A172 (cell line): ENCODE measurements at places on chromosomes 1 and 21.

DNA sequence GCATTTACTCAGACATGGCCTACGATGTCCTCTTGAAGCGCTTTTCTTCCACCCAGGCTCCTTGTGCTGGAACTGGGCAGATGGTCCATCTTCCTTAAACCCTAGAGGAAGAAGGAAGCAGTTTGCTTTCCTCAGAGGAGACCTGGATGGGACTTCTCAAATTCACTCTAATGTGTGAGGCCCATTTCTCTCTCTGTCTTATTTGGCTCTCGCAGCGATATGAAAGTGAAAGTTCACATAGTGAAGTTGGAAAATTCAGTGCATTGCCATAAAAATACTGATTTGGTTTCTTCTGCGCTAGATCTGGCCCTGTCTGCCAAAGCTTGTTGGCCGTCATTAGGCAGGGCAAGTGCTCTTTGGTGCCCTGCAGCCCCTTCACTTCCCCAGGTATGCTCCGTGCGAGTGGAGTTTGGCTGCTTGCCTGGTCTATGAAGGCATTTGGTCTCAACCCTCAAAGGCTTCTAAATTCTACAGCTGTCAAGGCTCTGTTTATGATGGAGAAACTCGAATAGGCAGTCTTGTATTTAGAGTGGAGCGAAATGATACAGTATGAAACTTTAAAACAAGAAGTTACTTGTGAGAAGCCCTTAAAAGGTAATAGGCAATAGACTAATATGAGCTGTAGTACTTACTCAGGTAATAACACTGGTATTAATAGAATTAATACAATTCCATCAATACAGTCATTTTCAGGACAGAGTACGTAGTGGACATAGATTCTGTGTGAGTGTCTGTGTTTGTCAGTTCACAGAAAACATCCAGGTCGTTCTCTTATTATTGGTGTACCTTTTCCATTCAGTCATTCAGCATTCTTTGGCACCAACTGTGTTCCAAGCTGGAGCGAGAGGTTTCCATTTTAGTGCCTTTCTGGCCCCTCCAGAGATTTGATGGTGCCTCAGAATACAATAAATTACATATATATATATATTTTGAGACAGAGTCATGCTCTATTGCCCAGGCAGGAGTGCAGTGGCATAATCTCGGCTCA is 20.5 kb downstream of the SZRD1 start:
- no peak for DNase-seq

DNA sequence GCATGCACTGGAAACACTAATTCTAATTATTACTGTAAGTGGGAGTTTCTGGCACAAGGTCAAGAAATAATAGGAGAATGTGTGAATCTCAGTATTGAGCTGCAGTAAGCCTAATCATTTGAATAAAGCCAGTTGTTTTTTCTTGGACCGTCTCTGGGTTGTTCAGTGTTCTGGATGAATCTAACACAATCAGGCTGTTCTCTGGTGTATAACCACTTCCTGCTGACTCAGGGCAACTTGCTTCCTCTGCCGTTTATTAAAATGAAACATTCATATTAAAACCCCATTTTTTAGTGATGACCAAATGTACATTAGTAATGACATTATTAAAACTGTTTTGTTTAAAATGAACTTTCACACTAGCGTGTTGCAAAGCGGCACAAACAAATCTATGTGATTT is 273.1 kb upstream of the SNX7 start:
- DNase-seq = peak; percentile 75

GRCh38 chr1:39268112-39268581 is 63.7 kb downstream of the MACF1 start:
- peak; percentile 74 for DNase-seq

GRCh38 chr1:179195376-179195775 is 34.1 kb downstream of the ABL2 start:
- no peak for DNase-seq

GRCh38 chr1:156625436-156626078 is 6.3 kb downstream of the HAPLN2 start:
- no peak for DNase-seq

GRCh38 chr1:85296980-85297379 is 20.5 kb upstream of the BCL10 start:
- DNase-seq = no peak

DNA sequence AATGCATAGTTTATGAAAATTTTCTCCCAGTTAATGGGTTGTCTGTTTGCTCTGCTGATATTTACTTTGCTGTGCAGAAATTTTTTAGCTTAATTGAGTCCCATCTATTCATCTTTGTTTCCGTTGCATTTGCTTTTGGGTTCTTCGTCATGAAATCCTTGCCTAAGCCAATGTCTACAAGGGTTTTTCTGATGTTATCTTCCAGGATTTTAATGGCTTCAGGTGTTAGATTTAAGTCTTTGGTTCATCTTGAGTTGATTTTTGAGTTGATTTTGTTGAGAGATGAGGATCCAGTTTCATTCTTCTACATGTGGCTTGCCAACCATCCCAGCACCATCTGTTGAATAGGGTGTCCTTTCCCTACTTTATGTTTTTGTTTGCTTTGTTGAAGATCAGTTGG is 85.2 kb downstream of the DRAM2 start:
- DNase-seq = no peak

GRCh38 chr1:186578325-186579016 is 101.8 kb downstream of the PTGS2 start:
- DNase-seq = no peak

DNA sequence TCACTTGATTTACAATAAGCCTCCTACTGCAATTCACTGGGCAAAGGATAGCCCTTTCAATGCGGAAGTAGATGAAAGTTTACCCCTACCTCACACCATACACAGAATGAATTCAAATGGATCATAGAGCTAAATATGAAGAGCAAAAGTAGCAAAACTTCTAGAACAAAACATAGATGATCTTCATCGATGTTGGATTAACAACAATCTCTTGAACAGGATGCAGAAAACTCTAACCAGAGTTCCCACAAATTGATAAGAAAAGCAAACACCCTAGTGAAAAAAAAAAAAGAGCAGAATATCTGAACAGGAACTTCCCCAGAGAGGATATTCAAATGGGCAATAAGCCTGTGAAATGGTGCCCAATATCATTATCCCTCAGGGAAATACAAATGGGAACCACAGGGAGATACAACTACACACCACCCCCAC is 1.9 kb upstream of the UBASH3A start:
- DNase-seq = no peak

- peak; percentile 59 for DNase-seq
Measured at GRCh38 chr1:92994105-92994712, 32.9 kb upstream of the DIPK1A start.

- DNase-seq = no peak
Measured at GRCh38 chr1:31725777-31726535, 22.1 kb upstream of the COL16A1 start.

DNA sequence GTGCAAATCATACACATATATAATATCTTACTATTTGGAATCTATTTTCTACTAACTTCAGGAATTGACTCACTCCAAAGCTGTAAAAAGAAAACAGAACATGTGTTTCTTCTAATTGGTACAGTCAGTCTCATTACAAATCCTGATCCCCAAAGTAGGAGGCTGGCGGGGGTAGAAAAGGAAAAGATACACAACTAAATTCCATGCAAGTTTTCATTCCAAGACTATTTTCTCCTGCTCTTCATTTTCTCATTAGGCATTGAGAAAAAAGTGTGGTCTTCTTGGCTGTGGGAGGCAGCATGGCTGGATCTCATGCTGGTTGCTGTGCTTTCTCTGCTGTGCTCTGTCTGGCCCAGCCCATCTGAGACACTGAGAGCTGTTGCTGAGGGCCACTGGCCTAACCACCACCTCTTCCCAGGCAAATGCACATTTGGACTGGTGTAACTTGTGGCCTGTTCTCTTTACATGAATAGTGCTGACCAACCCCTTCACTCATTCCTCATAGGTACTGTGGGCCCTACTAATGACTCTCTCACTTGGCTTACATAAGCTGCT is 1107.5 kb upstream of the B3GALT2 start:
- DNase-seq = no peak
